Activated T-helper 1 cell treated with anti-CD3 and anti-CD28 coated beads, Interleukin-12 subunit alpha, Interleukin-12 subunit beta, Interleukin-2, Interleukin-4 antibody, amounts not matched to agents 30 ng/mL and 10 ng/mL and 1 ng/mL, durations not matched to agents 14 hours and 24 hours and 36 hours (primary cell): ENCODE measurements at places on chromosomes 12 and 14. TPM values are rescaled to one million over a fixed set of nuclear protein-coding genes. Genes with fewer than 3 reads are reported as not detected.

The TAS2R7 gene
- not detected in 2 replicates for total RNA-seq

The MSRB3 gene
- 0.15 TPM in 1 of 2 replicates, not detected in the other for total RNA-seq

- no peak for DNase-seq
Measured at GRCh38 chr14:69117020-69117767, 35.7 kb downstream of the DCAF5 start.

DNA sequence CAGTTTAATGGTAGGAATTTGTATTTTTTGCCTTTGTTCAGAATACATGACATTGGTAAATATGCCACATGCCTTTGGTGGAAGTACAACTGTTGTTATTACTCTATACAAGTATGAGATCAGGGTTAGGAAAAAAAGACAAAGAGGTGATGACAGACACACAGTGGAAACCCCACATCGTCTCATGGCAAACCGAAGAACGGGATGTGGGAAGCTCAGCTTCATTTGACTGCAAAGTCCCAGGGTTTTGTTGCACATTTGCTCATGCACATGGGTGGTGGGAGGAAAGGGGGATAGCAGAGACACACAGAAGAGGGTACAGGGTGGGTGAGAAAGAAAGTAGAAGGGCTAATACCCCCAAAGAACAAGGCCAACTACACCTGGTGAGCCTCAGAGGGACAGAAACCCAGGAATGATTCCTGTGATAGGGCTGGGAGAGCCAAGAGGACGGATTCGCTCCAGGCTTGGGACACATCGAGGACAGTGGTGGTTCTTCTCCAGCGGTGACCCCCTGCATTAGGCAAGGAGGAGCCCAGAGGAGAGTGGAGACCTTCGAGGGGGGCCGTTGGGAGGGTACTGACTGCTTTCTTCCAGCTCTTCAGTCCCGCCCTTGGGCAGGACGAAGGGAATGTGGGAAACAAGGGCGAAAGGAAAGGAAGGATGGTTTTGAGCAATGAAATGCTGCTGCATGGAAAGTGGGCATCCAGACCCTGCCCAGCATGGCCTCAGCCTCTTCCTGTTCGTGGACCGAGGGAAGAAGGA is 8.1 kb downstream of the VAMP1 start:
- DNase-seq: peak; percentile 56

The CLEC2D gene
- 371 and 395 TPM in 2 replicates for total RNA-seq

The CYP46A1 gene
- 0.27 TPM in 1 of 2 replicates, not detected in the other for total RNA-seq

- DNase-seq: no peak
Measured at GRCh38 chr14:29348504-29348903, 579.1 kb downstream of the PRKD1 start.
